Activated naive CD8-positive, alpha-beta T cell treated with anti-CD3 and anti-CD28 coated beads, Interleukin-2, amount 50 U/mL, for 16 hours (primary cell): ENCODE measurements at places on chromosomes 13 and 19.

DNA sequence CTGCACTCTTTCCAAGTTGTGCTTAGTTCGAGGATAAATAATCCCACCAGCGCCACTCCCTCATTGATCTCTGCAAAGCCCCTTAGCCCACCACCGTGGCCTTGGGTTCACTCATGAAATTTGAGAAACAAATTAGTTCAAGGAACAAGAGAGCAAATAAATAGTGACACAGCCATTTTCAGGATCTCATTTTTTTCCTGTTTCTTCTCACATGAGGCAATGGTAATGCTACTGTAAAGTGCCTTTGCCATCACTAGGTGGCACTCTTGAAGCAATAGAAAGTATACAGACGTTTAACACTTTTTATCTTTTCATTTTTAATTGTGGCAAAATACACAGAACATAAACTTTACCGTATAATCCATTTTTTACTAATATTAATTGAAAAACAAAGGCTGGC lies 76.8 kb upstream of the ZNF835 start:
- no peak for DNase-seq

- no peak for DNase-seq
These were observed 61.8 kb upstream of the RANBP3 start for GRCh38 chr19:6039566-6040225.

DNA sequence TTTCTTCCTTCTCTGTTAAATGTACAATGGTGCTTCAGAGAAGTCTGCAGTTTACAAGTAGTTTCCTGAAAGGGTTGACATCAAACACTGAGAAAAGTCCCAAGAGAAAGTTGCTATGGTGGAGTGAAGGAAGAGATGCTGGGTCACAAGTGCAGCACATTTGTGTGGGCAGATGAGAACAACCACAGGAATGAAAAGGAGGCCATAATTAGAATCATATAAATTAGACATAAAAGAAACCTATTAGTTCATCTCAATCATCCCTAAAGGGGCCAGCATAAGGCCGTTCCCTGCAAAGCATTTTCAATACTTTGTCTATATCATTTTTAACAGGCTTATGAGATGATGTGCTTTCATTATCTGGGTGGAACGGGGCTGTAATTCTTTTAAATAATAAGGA lies 359.2 kb downstream of the IRS2 start:
- no peak for DNase-seq

- no peak for DNase-seq
These were observed 30.9 kb upstream of the CYP2B6 start for GRCh38 chr19:40960062-40960685.

- DNase-seq: no peak
These were observed 81.5 kb upstream of the FAM216B start for GRCh38 chr13:42699912-42700311.
